ENCODE measurements at places on chromosomes 5 and 9.

GRCh38 chr5:127216898-127217675, 73.5 kb upstream of the MEGF10 start:
- DNase-seq = no peak

DNA sequence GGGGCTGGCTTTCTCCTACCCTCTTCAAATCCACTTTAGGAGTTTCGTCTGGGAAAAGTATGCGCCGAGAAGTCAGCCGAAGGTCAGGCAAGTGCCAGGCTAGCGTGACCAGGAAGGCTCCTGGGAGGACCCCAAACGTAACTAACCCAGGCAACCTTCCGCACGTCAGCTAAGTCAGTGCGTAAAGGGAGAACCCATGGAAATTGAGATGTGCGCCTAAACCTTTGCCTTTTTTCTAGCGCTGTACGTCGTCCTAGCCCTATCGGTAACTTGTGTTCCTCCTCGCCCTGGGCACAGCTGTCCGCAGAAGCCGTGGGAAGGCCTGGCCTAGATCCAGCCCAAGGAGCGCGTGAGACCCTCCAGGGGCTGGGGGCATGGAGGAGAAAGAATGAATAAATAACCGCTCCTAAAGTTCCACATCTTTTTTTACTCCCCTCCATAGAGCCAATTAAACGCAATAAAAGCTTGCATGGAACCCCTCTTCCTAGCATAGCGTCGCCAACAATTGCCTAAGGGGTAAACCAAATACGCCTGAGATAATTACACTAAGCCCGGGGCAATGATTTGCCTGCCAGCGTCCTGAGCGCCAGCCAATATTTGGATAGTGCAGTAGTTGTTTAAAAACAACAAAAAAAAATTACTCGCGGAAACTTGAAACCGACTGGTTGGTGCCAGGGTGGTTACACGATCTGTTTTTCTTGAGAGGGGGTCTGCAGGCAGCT, 4.0 kb upstream of the FOXB2 start:
- DNase-seq = no peak

GRCh38 chr9:78613006-78613405, 316.1 kb downstream of the PSAT1 start:
- DNase-seq = no peak

DNA sequence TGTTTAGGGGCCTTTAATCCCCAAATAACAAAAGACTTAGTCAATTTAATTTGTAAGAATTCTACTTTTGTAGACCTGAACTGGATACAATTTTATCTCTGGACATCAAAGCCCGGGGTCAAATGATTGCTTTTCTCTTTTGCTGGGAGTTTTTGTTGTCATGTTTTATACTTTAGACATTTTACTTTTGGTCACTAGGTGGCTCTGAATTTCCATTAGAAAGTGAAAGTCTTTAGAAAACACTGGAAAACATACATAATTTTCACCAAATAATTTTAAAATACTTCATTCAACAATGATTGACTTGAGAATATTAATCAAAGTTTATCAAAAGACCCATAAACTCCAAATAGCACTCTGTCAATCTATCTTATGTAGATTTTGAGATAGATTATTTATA, 2.8 kb upstream of the PCA3 start:
- DNase-seq = no peak

GRCh38 chr9:136147890-136148714, 29.4 kb upstream of the TMEM250 start:
- no peak for DNase-seq

DNA sequence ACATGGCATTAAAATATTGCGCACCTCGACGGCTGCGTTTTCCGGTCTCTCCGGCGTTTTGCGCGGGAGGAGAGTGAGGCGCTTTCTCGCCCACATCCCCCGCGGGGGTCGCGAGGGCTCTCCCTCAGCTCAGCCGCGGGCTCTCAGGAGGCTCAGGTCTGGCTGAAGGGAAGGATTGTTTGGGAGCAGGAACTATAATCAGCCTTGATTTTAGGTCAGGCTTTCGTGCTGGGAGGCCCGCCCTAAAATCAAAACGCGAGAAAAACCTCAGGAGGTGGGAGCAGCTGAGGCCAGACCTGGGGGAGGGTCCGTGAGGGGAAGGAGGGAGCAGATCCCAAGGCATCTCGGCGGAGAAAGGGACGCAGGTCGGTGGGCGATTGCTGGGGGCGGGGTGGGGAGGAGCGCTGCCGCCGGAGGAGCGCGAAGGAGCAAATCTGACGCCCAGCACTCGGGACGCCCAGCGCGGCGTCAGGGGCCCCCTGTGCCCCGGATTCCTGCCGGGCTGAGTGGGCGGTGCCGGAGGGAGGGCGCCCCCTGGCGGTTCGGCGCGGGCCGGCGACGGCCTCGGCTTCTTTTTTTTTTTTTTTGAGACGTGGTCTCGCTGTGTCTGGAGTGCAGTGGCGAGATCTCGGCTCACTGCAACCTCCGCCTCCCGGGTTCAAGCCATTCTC, 18.7 kb upstream of the RNF130 start:
- DNase-seq = no peak

GRCh38 chr5:124868676-124869075, 122.2 kb upstream of the ZNF608 start:
- DNase-seq = no peak
